Right atrium auricular region (tissue), 2 donors: ENCODE measurements at places on chromosomes 2 and 18. TPM values are rescaled to one million over a fixed set of nuclear protein-coding genes. Genes with fewer than 3 reads are reported as not detected.

The ERFE gene
- 1.5 TPM for total RNA-seq

DNA sequence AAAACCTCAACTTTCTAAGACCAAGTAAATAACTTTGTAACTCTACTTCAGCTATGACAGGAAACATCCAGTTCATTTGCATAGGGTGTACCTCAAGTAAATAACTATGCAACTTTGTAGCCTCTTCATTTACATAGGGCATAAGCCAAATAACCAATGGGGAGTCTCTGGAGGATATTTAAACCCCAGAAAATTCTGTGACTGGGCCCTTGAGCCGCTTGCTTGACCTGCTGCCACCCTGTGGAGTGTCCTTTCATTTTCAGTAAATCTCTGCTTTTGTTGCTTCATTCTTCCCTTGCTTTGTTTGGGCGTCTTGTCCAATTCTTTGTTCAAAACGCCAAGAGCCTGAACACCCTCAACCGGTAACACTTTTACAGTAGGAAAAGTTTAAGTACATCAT lies 1112.7 kb upstream of the NRXN1 start:
- DNase-seq: no peak

GRCh38 chr2:124623560-124623959 lies 598.5 kb downstream of the CNTNAP5 start:
- no peak for DNase-seq

DNA sequence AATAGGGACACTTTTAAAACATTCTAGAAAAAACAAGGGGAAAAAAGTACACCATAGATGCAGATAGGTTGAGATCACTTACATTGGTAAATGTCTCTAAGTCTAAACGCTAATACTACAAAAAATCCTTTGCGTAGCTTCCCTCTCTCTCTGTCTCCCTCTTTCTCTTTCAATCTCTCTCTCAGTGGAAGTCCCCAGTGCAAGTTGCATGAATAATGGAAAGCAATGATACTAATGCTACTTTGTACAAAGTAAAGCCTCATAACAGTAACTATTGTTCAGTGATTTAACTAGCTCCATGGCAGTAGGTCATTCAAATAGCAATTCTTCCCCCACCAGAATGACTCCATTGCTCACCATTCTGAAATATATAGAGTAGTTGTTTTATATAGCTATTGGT lies 12.8 kb downstream of the MEIS1 start:
- DNase-seq: no peak

- no peak for DNase-seq
Measured at GRCh38 chr18:57329856-57330255, 22.5 kb upstream of the ST8SIA3 start.

- no peak for DNase-seq
Measured at GRCh38 chr2:85939131-85939530, 50.3 kb upstream of the ST3GAL5 start.

The CDCA7 gene
- total RNA-seq: not detected

The BMP10 gene
- 1.9 TPM for total RNA-seq

The UPP2 gene
- total RNA-seq: not detected

- no peak for DNase-seq
Measured at GRCh38 chr2:84833481-84834150, 47.3 kb downstream of the TRABD2A start.

DNA sequence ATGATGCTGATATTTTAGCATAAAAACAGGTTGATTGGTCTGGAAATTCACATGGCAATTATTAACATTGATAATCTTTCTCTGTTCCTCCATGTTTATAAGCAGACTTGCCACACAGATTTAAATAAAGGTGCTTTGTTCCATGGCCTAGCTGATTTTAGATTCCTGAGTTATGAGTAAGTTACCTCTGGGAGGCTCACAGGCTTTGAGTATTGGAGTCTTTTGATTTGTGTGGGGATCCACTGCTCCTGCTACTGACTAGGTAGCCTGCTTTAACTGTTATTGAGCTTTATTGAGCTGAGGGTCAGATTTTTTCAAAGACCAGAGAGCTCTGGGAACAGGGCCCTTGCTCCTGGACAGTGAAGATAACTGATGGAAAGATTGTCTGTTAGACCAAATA lies 166.1 kb downstream of the ANKRD30B start:
- DNase-seq: no peak

- peak; percentile 73 for DNase-seq
Measured at GRCh38 chr2:46135958-46136357, 161.2 kb upstream of the EPAS1 start.

DNA sequence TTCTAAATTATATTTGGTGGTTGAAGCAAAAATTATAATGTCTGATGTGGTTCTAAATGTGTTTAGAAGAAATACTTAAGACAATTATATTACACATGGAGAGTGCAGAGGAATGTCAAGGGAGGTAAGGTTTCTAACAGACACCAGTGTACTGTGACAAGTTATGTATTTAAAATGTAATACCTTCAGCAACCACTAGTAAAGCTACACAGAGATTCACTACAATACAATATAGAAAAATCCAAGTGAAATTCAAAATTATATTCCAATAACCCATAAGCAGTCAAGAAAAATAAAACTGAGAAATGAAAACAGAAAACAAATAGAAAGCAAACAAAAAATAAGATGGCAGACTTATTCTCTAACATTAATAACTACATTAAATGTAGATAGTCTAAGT lies 249.5 kb upstream of the KLHL14 start:
- no peak for DNase-seq

The DPYSL5 gene
- total RNA-seq: not detected

DNA sequence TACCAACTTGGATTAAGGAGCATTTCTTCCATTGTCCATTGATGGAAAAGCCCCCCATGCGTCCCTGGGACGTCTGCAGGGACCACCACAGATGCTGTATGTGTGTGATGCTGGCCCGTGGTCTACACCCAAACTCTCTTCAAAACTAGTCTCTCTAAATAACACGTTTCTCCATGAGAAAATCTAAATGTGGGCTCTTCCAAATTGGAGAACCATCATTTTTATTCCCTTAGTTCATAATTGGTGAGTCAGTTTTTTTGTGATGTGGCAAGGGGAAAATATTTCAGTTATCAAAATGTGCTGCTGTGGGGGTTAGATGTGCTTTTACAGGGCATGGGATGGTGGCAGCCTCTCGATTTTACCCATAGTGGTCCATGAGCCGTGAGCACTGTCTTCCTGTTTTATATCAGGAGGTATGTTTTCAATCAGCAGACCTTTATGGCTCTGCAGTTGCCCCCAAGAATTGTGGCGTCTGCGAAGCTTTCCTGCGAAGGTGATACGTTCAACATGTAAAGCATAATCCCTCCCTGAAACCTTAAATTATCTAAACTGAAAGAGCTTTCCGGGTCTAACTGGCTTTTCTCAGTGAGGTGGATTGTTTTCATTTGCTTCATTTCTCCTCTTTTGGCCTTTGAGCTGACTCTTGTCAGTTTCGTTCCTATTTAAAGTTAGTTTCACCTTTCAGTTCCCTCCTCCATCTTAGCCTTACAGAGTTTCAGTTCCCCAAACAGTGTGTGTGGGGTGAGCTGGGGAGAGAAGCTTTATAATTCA lies 78.4 kb downstream of the SETBP1 start:
- no peak for DNase-seq

GRCh38 chr2:206855585-206856433 lies 83.5 kb upstream of the CPO start:
- DNase-seq: no peak

DNA sequence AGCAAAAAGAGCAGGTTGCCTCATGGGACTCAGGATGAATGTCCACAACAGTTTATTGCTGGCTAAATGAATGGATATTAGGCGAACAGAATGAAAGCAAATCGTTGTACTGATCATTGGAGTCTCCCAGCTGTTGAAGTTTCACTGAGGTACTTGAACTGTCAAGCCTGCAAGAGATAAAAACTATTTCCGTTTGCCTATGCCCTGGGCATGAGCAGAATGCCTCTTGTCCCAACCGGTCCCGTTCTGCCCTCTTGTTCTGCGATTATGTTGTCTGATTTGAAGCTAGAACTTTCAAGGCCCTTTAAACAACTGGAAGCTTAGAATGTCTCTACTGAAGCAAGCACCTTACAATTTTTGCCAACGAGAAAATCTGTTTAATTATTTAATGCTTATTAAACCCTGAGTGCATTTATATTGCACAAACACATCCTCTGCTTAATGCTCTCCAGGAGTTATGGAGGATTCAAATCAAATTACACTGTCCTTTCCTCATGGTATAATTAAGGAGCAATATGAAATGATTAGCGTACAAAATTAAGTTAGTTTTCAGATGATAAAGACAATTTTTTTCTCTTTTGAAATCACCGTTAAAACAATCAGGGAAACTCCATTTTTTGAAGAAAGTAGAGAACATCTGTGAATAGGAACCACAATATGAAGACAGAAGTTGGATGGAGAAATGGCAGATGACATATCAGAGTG lies 17.7 kb downstream of the QPCT start:
- no peak for DNase-seq

DNA sequence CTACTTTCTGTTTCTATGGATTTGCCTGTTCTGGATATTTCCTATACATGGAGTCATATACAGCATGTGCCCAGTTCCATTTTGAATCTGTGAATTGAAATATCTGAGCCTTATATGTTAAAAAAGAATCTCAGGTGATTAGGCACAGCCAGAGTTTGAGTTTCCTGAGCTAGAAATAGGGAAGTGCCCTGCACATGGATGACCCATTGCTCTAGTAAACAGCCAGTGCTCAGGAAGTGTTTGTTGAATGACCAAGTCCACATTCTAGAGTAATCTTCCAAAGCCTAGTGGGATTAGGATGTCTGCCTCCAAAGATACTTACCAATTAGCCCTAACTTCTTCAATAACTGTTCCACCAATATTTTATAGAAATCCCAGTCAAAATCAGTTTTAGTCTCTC lies 165.8 kb downstream of the SETBP1 start:
- DNase-seq: no peak

DNA sequence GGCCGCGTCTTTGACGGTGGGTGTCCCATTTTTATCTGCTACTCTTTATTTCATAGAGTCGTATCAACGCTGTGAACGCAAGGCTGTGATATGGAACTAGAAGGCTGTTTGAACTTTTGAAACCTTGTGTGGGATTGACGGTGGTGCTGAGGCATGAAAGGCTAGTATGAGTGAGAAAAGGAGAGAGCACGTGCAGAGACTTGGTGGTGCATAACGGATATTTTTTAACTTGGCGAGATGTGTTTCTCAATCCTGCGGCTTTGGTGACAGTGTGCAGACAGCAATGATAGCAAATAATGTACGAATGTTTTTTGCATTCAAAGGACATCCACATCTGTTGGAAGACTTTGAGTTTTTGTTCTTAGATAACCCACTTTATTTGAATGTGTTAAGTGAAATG lies 6.2 kb downstream of the HES6 start:
- no peak for DNase-seq

GRCh38 chr2:112472547-112473263 lies 9.3 kb upstream of the TTL start:
- peak; percentile 13 for DNase-seq

- DNase-seq: no peak
Measured at GRCh38 chr2:233698740-233699139, 6.0 kb downstream of the UGT1A6 start.

DNA sequence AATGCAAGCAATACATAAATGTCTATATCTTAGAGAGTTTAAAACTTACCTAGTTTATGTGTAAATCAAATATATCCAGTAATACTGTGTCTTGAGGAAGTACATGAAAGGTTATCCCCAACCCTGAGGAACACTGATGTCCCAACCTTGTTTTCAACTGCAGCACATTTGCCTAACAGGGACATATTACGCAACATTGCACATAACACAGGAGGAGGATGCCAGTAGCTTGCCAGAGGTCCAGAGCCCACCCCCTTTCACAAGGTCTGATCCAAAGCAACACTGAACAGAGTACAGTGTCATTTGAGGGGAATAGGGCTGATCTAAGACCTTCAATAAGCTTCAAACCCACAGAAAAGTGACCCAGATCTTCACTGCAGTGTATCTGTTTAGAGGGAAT lies 678.5 kb downstream of the ARHGAP15 start:
- peak; percentile 74 for DNase-seq

DNA sequence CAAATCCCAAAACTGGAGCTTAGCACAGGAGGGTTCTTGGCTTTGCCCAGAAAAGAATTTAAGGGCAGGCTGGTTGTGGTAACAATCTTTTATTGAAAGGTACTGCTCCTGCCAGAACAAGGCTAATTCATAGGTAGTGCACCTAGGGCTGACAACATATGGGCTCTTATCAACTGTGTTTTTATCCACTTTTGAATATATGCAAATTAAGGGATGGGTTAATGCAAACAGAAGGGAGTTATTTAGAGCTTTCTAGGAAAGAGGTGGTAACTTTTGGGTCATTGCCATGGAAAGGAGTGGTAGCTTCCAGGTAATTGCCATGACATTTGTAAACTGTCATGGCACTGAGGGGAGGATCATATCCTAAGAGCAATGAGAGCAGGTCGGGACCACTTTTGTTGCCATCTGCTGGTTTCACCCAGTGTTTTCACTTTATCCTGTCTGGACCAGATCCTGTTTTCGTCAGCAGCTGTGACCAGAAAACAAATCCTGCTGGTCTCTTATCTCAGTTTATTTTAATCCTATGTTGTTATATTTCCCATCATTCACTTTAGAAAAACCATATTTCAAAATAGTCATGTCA lies 981 bp downstream of the C2orf66 start:
- no peak for DNase-seq

DNA sequence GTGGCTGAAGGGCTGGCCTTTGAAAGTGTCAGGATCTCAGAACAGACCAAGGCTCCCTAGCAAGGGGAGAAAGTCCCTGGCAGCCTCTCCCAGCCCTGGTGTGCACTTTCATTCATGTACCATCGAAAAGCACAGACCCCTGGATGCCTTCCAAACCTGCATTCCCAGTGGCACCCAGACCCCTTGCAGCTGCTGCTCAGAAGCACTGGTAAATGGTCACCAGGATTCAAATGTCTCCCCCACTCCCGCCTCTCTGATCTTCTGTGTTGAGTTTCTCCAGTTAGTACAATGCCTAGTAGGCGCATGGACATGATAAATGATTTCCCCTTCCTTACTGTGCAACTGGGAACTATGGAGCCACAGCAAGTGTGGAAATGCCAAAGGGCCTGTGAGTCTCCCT lies 180.0 kb downstream of the GLI2 start:
- DNase-seq: no peak

The MTHFD2 gene
- total RNA-seq: 12.9 TPM

GRCh38 chr2:207530160-207531031 lies 634 bp downstream of the CREB1 start:
- DNase-seq: no peak

The DSG2 gene
- 72.7 TPM for total RNA-seq

DNA sequence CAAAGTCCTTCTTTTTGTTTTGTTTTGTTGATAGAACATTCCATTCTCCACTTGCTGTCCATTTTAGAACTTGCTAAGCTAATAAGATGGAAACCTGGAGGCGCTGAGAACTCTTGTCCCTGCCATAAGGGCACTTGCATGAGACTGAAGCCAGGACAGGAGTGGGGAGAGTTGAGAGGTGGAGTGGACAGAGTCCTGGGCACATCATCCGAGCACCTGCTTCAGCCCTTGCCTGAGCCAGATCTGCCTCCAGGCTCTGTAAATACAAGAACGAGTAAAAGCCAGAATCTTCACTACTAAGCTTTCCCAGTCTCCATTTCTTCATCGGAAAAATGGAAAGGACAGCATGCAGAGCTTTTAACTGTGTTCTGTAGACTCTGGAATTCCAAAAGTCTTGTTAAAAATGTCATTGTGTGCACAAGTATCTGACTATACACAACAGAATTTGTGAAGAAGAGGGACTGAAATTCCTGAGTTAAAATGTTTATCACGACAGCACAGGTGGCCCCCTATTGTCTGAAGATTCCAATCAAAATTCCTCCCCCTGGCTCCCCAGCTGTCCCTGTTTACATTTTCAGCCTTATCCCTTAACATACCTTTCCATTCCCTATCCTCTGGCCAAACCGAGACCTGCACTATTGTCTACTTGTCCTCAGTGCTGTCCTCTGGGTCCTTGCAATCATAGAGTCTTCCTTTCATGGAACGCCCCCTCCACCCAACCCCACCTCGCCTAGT lies 498.2 kb upstream of the TNP1 start:
- no peak for DNase-seq

The MFF gene
- total RNA-seq: 93.1 TPM
